ENCODE measurements at places on chromosomes 13 and 19.
A peak's percentile ranks its signal among the peaks of the same experiment; 100 is the strongest.

GRCh38 chr19:51448411-51449016 is 9.7 kb downstream of the SIGLEC8 start:
- H3K27me3 ChIP-seq: peaks cover 3% of the 10 kb centered on the region
- DNase-seq: peak; percentile 89
- H3K4me3 ChIP-seq: peak overlapping the region; percentile 24
- peak overlapping the region; percentile 76 for H3K27ac ChIP-seq
- H3K36me3 ChIP-seq: peaks cover 15% of the 10 kb centered on the region

GRCh38 chr13:76473552-76474134 is 412.6 kb downstream of the KCTD12 start:
- no peaks in the 10 kb centered on the region for H3K36me3 ChIP-seq
- no peak overlapping the region for H3K27ac ChIP-seq
- no peak overlapping the region for H3K4me3 ChIP-seq
- H3K4me1 ChIP-seq: no peaks in the 10 kb centered on the region
- DNase-seq: peak; percentile 84

GRCh38 chr13:21913010-21913409 is 242.1 kb downstream of the FGF9 start:
- H3K4me3 ChIP-seq: no peak overlapping the region
- no peaks in the 10 kb centered on the region for H3K27me3 ChIP-seq
- no peaks in the 10 kb centered on the region for H3K4me1 ChIP-seq
- peak; percentile 4 for DNase-seq
- H3K36me3 ChIP-seq: no peaks in the 10 kb centered on the region

DNA sequence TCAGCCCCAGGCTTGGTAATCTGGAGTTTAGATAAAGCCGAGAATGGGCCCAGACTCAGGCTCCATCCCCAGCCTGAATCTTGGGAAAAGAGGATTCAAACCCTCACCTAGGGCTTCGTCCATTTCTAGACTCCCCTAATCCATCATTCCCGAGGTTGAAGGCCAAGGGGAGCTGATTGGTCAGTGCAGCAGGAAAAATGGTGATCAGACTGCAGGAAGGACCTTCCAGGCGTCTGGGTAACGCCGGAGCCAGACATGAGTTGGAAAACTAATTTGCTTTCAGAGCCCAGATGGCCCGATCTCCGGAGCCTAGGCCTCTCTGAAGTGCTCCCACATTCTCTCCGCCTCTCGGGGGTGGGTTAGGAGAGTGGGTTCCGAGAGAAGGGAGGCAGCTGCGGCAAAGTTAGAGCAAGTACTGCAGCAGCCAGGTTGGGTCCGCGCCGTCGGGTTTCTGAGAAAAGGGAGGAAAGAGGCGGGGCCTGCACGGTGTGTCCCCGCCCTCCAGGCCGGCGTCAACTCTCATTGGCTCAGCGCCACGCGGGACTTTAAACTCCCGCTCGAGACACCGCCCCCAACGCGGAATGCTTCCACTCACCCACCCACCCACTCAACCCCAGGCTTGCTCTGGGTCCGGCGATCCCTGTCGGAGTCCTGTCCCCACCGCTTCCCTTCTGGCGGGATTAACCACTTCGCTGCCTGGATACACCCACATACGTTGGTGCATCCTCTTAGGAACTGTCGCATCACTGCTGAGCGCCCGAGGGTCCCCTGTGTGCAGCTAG is 788 bp upstream of the RTBDN start:
- no peak overlapping the region for H3K27ac ChIP-seq
- peak; percentile 51 for DNase-seq
- peaks cover 76% of the 10 kb centered on the region for H3K27me3 ChIP-seq
- H3K4me3 ChIP-seq: no peak overlapping the region

- no peak for DNase-seq
- H3K4me1 ChIP-seq: peaks cover 15% of the 10 kb centered on the region
- no peaks in the 10 kb centered on the region for H3K36me3 ChIP-seq
- H3K27me3 ChIP-seq: no peaks in the 10 kb centered on the region
- H3K27ac ChIP-seq: no peak overlapping the region
- no peak overlapping the region for H3K4me3 ChIP-seq
Measured at GRCh38 chr13:49632156-49632555, 3.8 kb downstream of the ARL11 start.

DNA sequence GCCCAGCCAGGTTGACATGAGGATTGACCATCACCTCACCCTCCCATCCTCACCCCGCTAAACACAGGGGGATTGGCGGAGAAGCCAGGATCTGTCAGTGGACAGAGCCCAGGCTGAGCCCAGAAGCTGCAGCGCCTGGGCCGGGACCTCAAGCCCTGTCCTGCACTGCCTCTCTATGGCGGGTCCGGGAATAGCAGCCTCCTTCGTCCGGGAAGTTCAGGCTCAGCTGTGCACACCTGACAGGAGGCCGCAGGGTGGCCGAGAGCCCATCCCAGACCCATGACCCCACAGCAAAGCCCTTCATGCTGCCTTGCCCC is 67.8 kb downstream of the SPACA7 start:
- H3K36me3 ChIP-seq: no peaks in the 10 kb centered on the region
- H3K27me3 ChIP-seq: peaks cover 20% of the 10 kb centered on the region
- peak; percentile 75 for DNase-seq
- no peak overlapping the region for H3K27ac ChIP-seq

- H3K4me3 ChIP-seq: no peak overlapping the region
- H3K36me3 ChIP-seq: peaks cover 23% of the 10 kb centered on the region
- no peaks in the 10 kb centered on the region for H3K27me3 ChIP-seq
- no peak for DNase-seq
- peak overlapping the region; percentile 17 for H3K27ac ChIP-seq
Measured at GRCh38 chr13:45331123-45331619, 9.8 kb downstream of the TPT1 start.

DNA sequence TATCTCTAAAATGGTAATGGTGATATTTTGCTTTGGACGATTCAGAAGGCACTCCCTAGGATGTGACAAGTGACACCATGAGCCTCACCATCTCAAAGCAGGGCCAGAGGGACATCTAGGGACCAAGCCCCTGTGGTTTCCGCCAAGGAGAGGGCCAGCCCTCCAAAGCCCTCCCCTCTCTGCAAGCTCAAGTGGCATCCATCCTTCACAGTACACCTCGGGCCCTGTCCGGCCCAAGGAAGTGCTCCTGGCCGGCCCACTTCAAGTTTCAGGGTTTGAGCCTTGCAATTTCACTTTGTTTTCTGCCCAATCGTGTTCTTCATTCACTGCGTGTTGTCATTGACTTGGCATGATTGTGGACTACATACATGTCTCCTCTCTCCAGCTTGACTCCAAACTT is 82.5 kb downstream of the TSHZ3 start:
- peaks cover 7% of the 10 kb centered on the region for H3K27me3 ChIP-seq
- no peak overlapping the region for H3K27ac ChIP-seq
- DNase-seq: no peak
- H3K36me3 ChIP-seq: no peaks in the 10 kb centered on the region
- H3K4me3 ChIP-seq: no peak overlapping the region

DNA sequence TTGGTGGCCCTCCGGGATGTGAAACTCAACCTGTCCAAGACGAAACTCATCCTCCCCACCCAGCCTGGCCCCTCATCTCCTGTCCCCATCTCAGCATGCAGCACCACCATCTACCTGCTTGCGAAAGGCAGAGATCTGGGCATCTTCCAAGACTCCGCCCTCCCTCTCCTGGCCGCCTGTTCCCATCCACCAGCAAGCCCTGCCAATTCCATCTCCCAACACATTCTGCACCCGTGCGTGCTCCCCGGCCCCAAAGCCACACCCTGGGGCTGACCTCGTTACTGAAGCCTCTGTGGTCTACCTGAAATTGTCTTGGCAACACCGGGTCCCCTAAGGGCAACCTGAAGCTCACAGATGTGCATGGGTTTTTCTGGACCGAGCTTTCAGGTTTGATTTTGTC is 13.2 kb upstream of the CAMSAP3 start:
- no peaks in the 10 kb centered on the region for H3K27me3 ChIP-seq
- DNase-seq: no peak
- no peaks in the 10 kb centered on the region for H3K36me3 ChIP-seq
- no peak overlapping the region for H3K27ac ChIP-seq
- H3K4me3 ChIP-seq: no peak overlapping the region

DNA sequence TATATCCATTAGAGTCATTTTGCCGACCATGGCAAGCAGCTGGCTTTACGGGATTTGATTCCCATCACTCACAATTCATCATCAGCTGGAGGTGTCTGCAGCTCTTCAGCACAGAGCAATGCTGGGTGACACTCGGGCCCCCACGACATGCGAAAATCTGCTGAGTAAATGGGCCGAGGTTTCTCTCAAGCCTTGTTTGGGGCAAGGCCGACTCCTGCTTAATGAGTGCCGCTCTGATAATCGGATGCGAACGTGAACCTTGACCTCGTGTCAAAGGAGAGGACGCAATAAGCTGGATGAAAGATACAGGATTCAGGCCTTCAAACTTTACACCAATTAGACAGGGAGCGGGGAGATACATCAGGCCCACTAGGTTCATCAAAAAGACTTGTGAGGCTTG is 65.2 kb downstream of the GGACT start:
- H3K27ac ChIP-seq: no peak overlapping the region
- peaks cover 8% of the 10 kb centered on the region for H3K4me1 ChIP-seq
- H3K36me3 ChIP-seq: no peaks in the 10 kb centered on the region
- H3K27me3 ChIP-seq: no peaks in the 10 kb centered on the region
- DNase-seq: no peak

DNA sequence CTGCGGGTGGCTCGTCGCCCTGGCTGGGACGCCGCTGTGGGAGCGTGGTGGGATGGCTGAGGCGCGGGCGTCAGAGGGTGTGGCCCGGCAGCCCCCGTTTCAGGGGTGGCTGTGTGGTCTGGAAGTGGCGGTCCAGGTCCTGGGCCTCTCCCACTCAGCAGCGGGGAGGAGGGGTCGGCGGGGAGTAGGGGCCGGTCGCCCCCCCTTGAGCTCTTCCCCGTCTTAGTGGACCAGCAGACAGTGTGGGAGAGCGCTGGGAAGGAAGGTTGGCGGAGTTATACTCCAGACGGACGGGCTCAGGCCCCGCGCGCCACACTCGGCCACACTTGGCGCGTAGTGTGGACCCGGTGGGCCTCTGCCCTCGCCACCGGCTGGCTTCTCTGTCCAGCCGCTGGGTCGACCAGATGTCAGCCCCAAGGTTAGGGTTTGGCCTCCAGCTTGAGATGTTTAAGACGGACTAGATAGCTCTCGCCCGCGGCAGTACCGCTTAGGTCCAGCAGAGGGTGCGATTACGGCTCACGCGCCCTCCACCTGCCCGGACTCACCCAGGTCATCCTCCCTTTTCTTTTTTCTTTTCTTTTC is 21.7 kb upstream of the ZNF429 start:
- H3K36me3 ChIP-seq: peaks cover 8% of the 10 kb centered on the region
- DNase-seq: peak; percentile 77
- H3K4me3 ChIP-seq: no peak overlapping the region
- no peaks in the 10 kb centered on the region for H3K27me3 ChIP-seq
- H3K4me1 ChIP-seq: no peaks in the 10 kb centered on the region

- H3K4me3 ChIP-seq: no peak overlapping the region
- H3K27me3 ChIP-seq: peaks cover 6% of the 10 kb centered on the region
- peaks cover 36% of the 10 kb centered on the region for H3K4me1 ChIP-seq
- peak; percentile 34 for DNase-seq
- no peaks in the 10 kb centered on the region for H3K36me3 ChIP-seq
Measured at GRCh38 chr19:39676004-39676403, 20.3 kb downstream of the LGALS16 start.

GRCh38 chr13:113763961-113764792 is 5.2 kb downstream of the TMEM255B start:
- no peaks in the 10 kb centered on the region for H3K36me3 ChIP-seq
- DNase-seq: no peak
- H3K4me3 ChIP-seq: no peak overlapping the region
- no peak overlapping the region for H3K27ac ChIP-seq
- H3K27me3 ChIP-seq: peaks cover 33% of the 10 kb centered on the region

DNA sequence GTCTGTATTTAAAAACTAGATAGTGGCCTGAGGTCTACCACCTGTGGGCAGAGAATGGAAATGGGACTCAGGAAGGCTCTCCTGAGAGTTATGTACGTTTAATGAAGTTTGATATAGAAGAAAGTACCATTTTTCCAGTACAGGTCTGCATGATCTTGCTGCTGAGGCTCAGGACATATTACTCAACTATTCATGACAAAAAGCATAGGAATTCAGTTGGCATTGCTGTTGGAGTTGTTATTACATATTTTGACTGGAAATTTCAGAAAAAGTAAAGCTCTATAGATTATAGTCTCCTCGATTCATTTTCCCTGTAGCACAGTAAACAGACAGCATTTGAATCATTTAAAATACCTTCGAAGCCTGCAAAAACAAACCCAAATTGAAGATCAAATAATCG is 469.8 kb downstream of the DCT start:
- H3K4me3 ChIP-seq: no peak overlapping the region
- no peaks in the 10 kb centered on the region for H3K36me3 ChIP-seq
- peaks cover 1% of the 10 kb centered on the region for H3K27me3 ChIP-seq
- no peaks in the 10 kb centered on the region for H3K4me1 ChIP-seq
- DNase-seq: no peak

- H3K36me3 ChIP-seq: no peaks in the 10 kb centered on the region
- H3K27ac ChIP-seq: no peak overlapping the region
- peaks cover 8% of the 10 kb centered on the region for H3K27me3 ChIP-seq
- no peak for DNase-seq
- no peaks in the 10 kb centered on the region for H3K4me1 ChIP-seq
Measured at GRCh38 chr13:52947921-52948373, 80.7 kb upstream of the OLFM4 start.

GRCh38 chr13:41188584-41188983 is 5.8 kb downstream of the KBTBD7 start:
- no peaks in the 10 kb centered on the region for H3K27me3 ChIP-seq
- DNase-seq: no peak
- H3K4me3 ChIP-seq: no peak overlapping the region
- no peak overlapping the region for H3K27ac ChIP-seq

- peak overlapping the region; percentile 92 for H3K27ac ChIP-seq
- H3K4me1 ChIP-seq: peaks cover 61% of the 10 kb centered on the region
- no peaks in the 10 kb centered on the region for H3K27me3 ChIP-seq
Measured at GRCh38 chr19:10553943-10554381, 10.3 kb downstream of the ATG4D start.

GRCh38 chr13:97422118-97423054 is 11.6 kb upstream of the RAP2A start:
- no peak overlapping the region for H3K27ac ChIP-seq
- no peaks in the 10 kb centered on the region for H3K4me1 ChIP-seq
- no peak overlapping the region for H3K4me3 ChIP-seq
- H3K27me3 ChIP-seq: peaks cover 14% of the 10 kb centered on the region

DNA sequence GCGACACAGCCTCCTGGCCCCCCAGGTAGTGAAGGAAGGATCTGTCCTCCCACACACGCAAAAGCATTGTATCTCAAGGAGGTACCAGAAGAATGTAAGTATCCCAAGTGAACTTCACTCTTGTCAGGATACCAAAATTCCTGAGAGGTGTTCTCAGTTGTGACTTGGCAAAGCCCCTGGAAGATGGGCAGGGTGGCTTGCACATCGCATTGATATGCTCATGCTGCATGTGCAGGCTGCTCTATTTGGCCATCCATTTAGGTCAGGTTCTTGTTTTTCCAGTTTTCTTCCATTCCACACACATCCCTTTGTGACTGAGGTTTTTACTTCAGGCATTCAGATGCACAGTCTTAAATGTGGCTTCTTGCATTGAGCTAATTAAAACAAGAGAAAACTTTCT is 382.8 kb downstream of the FOXO1 start:
- H3K27me3 ChIP-seq: no peaks in the 10 kb centered on the region
- H3K36me3 ChIP-seq: no peaks in the 10 kb centered on the region
- no peaks in the 10 kb centered on the region for H3K4me1 ChIP-seq
